Stimulated activated CD4-positive, alpha-beta T cell treated with anti-CD3 and anti-CD28 coated beads, Interleukin-12 subunit alpha, Interleukin-12 subunit beta, amount 100 ng/mL, for 24 hours (primary cell): ENCODE measurements at places on chromosomes 7 and 10.

DNA sequence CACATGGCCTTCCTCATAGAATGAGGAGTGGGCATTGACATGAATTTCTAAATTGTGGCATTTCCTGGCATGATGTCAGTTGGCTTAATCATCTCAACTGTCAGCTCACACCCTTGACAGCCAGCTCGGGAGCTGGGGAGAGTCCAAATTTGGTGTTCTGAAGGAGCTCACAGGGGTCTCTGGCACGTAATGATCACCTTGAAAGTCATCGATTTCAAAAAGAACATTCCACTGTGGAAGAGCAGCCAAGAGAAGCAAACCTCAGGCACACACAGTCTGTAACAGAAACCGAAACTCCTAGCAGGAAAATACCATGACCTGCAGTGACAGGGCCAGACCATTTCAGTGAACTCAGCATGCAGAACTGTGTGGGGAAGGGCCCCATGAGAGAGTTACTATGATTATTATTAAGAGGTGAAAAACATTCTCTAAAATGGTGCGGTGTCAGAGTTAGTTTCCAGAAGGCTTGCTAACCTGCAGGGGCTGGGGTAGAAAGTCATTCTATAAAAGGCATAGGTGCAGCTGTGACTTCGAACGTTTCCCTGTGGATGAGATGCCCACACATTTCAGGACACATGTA lies 26.4 kb upstream of the KLF6 start:
- peak; percentile 43 for DNase-seq

GRCh38 chr7:44156453-44157010 lies 15.4 kb upstream of the MYL7 start:
- no peak for DNase-seq

GRCh38 chr7:90236721-90237289 lies 8.2 kb upstream of the CFAP69 start:
- DNase-seq: no peak

DNA sequence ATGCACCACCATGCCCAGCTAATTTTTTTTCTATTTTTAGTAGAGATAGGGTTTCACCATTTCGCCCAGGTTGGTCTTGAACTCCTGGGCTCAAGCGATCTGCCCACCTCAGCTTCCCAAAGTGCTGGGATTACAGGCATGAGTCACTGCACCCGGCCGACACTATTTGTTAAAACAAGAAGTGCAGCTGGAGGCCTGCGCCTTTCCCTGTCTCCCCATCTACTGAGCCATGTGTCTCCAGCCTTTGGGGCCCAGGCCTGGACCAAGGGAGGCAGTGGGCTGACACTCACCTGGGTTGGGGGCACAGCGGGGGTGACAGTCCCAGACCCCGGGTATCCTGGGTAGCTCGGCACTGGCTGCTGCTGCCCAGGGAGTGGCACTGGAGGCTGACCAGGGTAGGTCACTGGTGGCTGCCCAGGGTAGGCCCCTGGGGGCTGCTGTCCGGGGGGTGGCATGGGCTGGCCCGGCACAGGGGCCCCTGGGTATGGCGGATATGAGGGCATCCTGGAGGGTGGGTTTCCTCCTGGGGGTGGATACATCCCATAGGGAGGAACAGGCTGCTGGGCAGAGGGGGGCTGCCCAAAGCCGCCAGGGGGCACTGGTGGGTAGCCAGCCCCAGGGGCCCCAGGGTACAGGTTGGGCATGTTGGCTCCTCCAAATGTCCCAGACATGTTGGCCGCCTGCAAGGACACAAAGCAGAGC lies 36.3 kb downstream of the PLAC9 start:
- no peak for DNase-seq

DNA sequence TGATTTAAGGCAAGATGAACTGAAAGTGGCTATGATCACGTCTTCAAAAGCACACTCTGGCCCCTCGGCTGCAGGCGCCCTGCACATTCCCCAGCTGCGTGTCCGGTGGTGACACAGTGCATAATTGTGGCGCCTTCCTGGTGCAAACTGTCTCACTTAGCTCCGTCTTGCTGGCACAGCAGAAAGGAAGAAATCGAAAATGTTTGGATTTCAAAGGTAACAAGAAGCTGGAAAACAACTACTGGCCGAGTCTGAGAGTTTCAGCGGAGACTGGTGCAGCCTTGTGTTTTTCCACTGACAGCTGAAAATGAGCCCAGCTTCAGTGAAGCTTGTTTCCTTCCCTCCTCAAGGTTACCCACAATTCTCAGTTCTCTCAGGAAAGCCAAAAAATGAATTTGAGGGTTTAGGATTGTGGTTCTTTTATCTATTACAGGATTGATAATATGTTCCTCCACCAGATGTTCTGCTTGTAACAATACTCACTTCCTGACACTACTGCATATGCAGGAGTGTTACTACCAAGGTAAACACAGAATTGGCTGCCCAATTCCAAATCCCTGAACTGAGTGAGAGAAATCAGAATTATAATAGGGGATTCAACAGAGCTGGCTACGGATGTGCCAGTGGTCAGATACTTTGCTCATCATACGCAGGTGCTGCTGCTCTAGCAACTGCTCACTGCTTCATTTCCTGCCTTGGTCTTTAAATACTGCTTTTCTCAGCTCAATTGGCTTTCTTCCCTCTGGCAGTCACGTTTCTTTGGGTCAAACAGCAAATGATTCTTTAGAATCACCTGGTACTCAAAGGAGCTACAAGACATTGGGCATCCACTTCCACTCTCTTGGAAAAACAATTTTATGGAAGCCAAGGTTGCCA lies 63.7 kb downstream of the TRUB1 start:
- no peak for DNase-seq

- no peak for DNase-seq
Measured at GRCh38 chr7:156999958-157000726, 10.3 kb downstream of the MNX1 start.

- DNase-seq: no peak
Measured at GRCh38 chr10:72563327-72563932, 62.4 kb downstream of the MICU1 start.
